Mesenchymal stem cell (in vitro differentiated cells and primary cell): ENCODE measurements at places on chromosomes 11 and 22.

DNA sequence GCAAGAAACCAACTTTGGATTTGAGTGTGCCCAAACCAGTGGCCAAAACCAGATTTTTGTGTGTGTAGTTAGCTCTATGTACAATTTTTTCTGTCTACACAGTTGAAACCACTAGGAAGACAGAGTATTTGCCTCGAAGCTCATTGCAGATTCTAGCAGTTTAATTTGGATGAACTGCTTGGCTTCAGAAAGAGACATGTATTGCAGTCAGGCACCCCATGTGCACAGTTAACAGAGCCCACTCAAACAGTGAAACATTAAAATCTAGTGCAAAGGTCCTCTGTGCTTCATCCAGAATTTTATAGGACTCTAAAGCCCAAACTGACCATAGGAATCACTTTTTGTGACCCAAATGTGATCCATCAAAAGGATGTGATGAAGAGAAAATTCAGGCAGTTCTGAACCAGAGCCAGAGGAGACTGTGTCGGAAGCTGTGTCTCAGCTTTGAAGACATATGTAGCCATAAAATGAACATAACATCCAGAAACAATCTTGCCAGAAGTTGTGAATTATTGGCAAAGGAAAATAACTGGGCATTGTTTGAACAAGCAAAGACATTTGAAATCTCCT is 82.7 kb downstream of the PANX1 start:
- DNase-seq = no peak

DNA sequence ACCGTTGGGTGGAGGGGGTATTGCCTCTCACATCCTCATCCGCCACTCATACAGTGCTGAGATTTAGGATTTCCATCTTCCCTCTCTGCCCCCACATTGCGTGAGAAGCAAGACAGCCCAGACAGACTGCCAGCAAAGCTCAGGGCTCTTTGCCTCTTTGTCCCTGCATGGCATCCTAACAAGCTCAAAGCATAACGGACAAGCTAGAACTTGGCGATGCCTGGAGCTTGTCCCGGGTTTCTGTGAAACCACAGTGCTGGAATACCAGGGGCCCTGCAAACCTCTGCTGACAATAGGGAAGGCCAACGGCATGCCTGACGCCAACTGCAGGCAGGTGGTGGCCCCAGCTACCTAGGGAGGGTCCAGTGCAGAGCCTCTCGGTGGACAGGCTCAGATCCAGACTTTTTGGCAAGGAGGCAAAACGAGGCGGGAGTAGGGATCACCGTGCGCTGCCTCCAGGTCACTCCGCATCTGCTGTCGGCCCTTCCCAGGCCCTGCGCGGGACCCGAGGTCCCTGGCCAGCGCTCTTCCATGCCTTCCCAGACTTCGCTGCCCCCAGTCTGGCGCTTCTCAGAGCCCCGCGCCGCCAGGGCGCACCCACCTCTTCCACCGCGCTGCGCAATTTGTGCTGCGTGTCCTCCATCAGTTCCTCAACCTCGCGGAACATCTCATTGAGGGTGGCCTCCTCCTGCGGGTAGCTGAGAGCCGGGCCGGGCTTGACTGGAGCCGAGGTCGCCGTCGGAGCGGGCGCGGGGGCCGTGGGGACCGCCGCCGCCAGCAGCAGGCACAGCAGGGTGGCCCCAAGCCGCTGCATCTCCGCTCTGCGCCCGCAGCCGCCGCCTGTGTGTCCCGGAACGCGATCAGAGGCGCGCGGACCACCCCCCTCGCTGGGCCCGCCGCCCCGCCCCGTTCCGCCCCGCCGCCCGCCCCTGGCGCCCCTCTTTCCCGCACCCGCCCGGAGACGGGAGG is at the start of gene DKK3:
DKK3 (minus strand) TSS at position 858 of the 969 bp plus-strand sequence; CDS start at position 814, 44 bp downstream.
- peak; percentile 61 for DNase-seq

- no peak for DNase-seq
Measured at GRCh38 chr11:44034639-44035038, 13.1 kb upstream of the ACCSL start.

DNA sequence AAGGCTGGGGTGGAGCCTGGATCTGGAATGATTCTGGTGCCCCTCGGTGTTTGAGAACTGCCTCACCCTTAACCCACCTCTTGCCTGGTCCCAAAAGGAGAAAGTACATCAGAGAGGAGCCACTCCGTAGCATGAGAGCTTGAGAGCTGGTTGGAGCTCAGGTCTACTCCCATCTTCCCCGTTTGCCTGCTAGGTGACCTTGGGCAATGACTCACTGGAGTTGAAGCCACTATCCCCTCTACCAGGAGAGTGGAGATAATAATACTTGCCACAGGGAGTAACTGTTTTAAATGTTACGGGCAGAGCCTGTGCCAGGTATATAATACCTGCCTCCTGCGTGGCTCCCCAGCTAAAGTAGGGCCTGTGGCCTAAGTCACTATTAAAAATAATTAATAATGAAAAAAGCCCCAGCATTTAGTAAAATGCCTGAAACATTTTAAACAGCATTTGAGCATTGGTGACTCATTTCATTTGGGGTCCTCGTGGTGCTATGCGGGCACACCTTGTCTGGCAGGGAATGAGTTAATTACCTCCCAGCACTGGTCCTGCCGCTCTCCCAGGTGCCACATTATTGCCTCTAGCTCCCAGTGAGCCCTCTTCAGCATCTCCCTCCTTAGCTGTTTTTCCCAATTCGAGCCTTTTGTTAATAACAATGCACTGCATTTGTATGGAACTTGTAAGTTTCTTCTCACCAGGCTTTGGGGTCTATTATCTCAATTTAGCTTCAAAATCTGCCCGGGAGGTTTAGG is 22.5 kb downstream of the CYTH4 start:
- DNase-seq = peak; percentile 82

DNA sequence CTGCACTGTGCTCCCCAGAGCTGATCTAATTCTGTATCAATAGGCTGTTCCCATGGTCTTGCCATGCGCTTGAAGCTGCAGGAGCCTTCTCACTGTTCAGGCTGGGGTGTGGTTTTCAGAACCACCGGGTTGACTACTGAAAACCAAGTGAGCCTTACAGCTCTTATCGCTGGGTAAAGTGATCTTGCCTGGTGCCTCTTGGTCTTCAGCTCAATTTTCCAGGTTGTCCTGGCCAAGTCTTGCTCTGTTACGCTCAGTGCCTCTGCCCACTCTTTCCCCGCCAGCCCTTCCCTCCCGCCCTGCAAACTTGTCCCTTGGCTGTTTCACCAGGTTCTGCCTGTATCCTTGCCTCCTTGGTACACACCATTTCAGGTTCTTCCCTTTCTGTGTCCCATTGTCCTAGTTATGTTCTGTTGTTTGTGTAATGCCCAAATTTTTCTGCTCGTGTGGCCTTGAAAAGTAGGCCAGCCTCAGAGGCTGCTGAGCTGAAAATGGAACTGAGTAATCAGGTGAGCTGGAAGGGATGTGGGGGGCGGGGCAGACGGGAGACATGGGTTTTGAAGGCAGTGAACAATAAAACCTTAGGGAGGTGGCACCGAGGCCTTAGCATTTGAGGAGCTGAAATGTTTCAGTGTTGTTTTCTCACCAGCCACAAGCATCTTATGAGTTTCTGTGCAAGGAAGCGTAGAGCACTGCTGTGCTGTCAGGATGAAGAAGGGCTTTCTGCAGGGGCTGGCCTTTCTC is 11.2 kb downstream of the PEX26 start:
- DNase-seq = no peak

- DNase-seq = no peak
Measured at GRCh38 chr11:11552529-11553087, 69.2 kb downstream of the GALNT18 start.

GRCh38 chr11:27864611-27865010 is 164.4 kb upstream of the BDNF start:
- DNase-seq = no peak

- DNase-seq = no peak
Measured at GRCh38 chr11:134800826-134801225, 388.8 kb upstream of the B3GAT1 start.

DNA sequence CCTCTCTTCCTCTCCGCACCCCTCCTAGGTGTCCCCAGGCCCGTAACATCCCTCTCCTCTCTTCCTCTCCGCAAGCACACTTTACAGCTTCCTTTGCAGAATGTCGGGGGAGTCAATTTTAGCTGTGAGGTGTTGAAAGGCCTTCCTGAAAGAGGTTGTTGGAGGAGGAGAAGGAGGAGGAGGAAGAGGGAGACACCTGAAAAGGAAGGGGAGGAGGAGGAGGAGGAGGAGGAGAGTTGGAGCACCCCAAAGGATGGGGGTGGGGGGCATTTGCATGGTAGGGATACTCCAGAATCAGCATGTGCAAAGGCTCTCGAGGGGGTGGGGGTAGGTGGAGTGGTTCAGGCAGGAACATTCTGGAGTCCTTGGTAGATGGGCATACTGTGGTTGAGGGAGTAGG is 1045.1 kb downstream of the TBC1D22A start:
- no peak for DNase-seq

DNA sequence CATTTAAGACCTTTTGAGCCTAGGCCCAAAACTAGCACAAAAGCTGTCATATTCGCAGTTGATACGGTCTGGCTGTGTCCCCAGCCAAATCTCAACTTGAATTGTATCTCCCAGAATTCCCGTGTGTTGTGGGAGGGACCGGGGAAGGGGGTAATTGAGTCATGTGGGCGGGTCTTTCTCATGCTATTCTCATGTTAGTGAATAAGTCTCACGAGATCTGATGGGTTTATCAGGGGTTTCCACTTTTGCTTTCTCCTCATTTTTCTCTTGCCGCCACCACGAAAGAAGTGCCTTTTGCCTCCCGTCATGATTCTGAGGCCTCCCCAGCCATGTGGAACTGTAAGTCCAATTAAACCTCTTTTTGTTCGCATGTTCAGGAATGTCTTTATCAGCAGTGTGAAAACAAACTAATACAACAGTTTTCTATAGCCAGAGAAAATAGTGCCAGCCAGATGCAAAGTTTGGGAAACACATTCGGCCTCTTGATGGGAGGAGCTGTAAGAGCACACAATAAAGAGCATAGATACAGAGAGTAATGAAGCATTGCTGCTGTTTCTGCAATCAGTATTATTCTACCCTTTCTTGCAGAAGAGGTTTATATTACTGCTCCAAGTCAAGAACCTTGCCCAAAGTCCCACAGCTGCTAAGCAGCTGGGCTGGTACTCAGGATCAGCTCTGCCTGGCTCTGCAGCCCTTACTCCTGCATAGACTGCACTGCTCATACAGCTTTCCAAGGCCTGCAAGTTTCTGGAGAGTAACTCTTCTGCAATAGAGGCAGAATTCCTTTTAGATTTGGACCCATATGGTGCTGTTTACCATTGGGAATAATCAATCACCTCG is 2.0 kb upstream of the ZNF195 start:
- DNase-seq = no peak

DNA sequence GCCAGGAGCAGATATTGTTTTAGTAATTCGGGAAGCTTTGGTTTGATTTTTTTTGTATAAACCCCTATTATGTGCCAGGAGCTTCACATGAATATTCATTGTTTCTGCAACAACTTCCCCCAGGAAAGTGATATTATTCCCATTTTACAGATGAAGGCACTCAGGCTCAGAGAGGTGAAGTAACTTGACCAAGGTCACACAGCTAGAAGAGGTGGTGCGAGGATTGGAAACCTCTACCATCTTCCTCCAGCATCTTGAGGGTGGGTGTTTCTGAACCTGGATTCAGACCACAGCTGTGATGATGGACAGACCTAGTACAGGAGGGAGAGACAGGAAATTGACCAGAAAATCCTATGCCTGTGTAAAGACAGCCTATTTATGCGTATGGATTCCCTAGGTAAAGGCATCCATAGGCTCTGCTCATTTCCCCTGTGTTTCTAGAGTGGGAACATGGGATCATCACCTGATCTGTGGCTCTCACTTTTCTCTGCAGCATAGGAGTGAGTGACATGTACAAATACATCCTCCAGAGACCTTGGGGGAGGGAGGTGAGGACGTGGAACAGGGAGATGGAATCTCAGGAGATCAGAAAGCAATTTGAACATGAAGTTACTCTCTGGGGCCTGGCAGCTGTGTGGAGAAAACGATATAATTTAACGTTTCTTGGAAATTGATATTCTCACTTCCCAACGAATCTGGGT is 81.4 kb downstream of the TSPAN18 start:
- DNase-seq = no peak

GRCh38 chr11:10892250-10892649 is 34.4 kb upstream of the ZBED5 start:
- no peak for DNase-seq

DNA sequence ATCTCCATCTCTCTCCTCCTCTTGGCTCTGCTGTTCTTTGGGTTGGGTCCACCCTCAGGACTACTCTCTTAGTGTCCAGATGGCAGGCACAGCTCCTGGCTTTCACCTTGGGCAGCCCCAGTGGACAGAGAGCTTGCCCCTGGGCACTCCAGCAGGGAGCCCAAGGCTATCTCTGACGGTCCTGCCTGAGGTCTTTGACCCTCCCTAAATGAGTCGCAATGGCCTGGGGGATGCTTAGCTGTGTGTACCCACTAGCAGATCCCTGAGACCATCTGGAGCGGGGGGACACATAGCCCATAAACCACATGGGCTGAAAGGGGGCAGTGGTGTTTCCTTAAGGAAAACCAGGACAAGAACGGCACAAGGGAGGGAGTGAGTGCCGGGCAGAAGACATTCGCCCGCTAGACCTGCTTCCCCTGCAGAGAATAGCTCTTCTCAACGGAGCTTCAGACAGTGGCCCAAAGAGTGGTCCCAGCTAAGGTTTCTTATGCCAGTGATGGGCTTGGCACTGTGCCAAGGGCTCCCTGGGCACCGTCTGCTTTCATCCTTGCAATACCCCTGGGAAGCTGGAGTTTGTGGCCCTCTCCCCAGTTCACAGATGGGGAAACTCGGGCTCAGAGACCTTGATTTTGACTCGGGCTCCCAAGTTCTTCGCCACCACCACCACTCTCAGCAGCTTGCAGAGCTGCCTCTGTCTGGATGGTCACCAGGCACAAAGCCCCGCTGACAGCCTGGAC is 53.9 kb upstream of the ANO1 start:
- DNase-seq = no peak
